ENCODE measurements at places on chromosomes 4 and X. TPM values are rescaled to one million over a fixed set of nuclear protein-coding genes. Genes with fewer than 3 reads are reported as not detected.

GRCh38 chr4:123037804-123038203 lies 115.4 kb upstream of the NUDT6 start:
- H3K36me3 ChIP-seq: peaks cover 25% of the 10 kb centered on the region
- H3K4me1 ChIP-seq: peaks cover 4% of the 10 kb centered on the region
- no peak overlapping the region for H3K4me3 ChIP-seq
- no peak for DNase-seq
- no peaks in the 10 kb centered on the region for H3K27me3 ChIP-seq
- no peak overlapping the region for H3K27ac ChIP-seq

Gene MAGEA9B
- not detected for total RNA-seq

- peaks cover 4% of the 10 kb centered on the region for H3K4me1 ChIP-seq
- H3K27ac ChIP-seq: no peak overlapping the region
- H3K4me3 ChIP-seq: peak overlapping the region; percentile 92
- peaks cover 37% of the 10 kb centered on the region for H3K27me3 ChIP-seq
- no peaks in the 10 kb centered on the region for H3K36me3 ChIP-seq
- no peak for DNase-seq
Measured at GRCh38 chrX:106802063-106802387, 448 bp upstream of the TBC1D8B start.

GRCh38 chrX:107940095-107940494 lies 42.1 kb downstream of the TEX13B start:
- no peak overlapping the region for H3K4me3 ChIP-seq
- no peaks in the 10 kb centered on the region for H3K4me1 ChIP-seq

- no peak for DNase-seq
- H3K36me3 ChIP-seq: no peaks in the 10 kb centered on the region
- no peak overlapping the region for H3K27ac ChIP-seq
- peaks cover 18% of the 10 kb centered on the region for H3K27me3 ChIP-seq
- no peaks in the 10 kb centered on the region for H3K4me1 ChIP-seq
- no peak overlapping the region for H3K4me3 ChIP-seq
Measured at GRCh38 chr4:121390335-121390734, 9.5 kb upstream of the QRFPR start.

Gene KIAA1210
- not detected for total RNA-seq

GRCh38 chr4:172857026-172857425 lies 311.6 kb upstream of the GALNT7 start:
- H3K36me3 ChIP-seq: no peaks in the 10 kb centered on the region
- no peaks in the 10 kb centered on the region for H3K27me3 ChIP-seq
- no peak overlapping the region for H3K27ac ChIP-seq
- H3K4me3 ChIP-seq: no peak overlapping the region
- DNase-seq: no peak

Gene C1QTNF7
- not detected for total RNA-seq

DNA sequence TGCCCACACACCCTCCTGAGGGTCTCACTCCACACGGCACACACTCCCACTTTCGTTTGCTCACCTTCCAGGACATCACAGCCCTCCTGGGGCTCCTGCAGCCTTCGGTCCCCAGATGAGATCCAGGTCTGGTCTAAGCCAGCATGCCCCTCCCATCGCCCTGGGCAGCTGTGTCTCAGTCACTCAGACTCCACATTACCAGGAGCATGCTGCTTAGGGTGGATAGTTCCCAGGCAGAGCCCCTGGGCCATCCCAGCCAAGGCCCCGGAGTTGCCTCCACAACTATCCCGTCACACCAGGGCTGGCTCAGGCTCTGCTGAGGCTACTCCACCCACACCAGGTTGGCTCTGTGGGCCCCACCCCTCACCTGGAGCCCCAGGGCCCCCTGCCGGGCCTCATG lies 50.4 kb upstream of the PSAPL1 start:
- no peak overlapping the region for H3K27ac ChIP-seq
- no peak for DNase-seq
- peaks cover 10% of the 10 kb centered on the region for H3K27me3 ChIP-seq
- H3K4me1 ChIP-seq: no peaks in the 10 kb centered on the region

- H3K36me3 ChIP-seq: peaks cover 2% of the 10 kb centered on the region
- peaks cover 2% of the 10 kb centered on the region for H3K4me1 ChIP-seq
- DNase-seq: peak; percentile 30
- no peak overlapping the region for H3K4me3 ChIP-seq
- H3K27me3 ChIP-seq: peaks cover 14% of the 10 kb centered on the region
Measured at GRCh38 chr4:1043651-1044468, 32.4 kb downstream of the FGFRL1 start.

GRCh38 chrX:50198348-50198747 lies 2.5 kb downstream of the AKAP4 start:
- peaks cover under 1% of the 10 kb centered on the region for H3K4me1 ChIP-seq
- H3K36me3 ChIP-seq: peaks cover 4% of the 10 kb centered on the region
- H3K27ac ChIP-seq: no peak overlapping the region
- peaks cover 2% of the 10 kb centered on the region for H3K27me3 ChIP-seq

Data from activated naive CD8-positive, alpha-beta T cell treated with anti-CD3 and anti-CD28 coated beads, Interleukin-2, amount 10 ng/mL, durations not matched to agents 7 days and 5 days (primary cell).